Peyer's patch (tissue), 4 donors: ENCODE measurements at places on chromosomes 13 and 19.
A peak's percentile ranks its signal among the peaks of the same experiment; 100 is the strongest.

GRCh38 chr19:47589824-47590223, 16.9 kb upstream of the ZNF541 start:
- no peak for DNase-seq

DNA sequence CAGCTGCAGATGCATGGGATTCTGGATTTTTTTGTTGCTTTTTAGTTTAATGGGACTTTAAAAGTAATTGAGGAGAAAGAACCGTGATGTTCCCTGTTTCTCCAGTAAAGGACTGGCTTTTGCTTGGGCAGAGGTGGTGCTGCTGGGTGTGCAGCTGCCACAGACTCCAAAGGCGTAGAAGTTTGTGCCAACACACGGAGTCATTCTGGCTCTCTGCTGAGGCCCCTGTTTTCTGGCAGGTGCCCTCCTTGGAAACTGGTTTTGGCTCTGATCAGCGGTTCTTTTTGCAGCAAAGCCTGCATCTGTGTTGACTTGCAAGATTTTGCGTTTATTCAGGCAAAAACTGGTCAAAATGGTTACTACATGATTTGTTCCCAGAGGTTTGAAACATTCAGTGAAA, 16.0 kb upstream of the QTRT1 start:
- no peak for DNase-seq

- DNase-seq, result no peak
Observed at GRCh38 chr13:92739306-92739818, 487.2 kb upstream of the GPC6 start.

DNA sequence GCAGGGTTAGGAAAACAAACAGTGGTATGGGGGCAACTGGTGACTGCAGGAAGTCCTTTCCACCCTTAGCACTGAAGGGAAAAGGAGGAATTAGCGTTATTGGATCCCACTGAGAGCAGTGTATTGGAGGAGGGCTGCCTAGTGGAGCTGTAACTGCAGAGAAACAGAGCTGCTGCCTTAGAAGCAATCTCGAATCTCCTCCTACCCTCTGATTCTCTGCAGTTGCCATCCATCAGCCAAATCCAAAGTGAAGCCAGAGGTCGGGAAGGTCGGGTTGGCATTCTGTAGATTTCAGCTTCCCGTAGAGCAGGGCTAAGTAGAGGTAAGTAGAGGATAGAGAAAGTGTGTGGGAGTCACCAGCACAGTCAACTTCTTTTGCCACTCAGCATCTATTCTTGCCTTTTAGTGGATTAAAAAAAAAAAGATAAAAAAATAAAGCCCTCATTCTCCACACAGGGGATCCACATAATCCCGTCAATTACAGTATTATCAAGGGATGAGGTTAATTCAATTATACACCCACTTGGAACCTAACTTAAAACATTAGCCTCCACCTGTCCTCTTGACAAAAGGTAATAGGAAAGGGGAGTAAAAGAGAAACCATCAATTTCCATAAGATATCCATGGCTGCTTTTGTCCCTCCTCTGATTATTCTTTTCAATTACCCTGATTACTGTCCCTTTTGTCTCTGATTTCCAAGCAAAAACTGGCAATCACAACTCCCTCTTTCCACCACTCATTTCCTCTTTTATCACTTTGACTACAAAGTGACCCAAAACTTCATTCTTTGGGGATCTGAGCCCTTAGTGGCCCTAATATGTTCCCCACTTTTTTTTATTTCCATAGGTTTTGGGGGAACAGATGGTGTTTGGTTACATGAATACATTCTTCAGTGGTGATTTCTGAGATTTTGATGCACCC, 234.7 kb downstream of the RBM26 start:
- DNase-seq, result no peak

GRCh38 chr19:16897856-16898161, 9.0 kb downstream of the F2RL3 start:
- DNase-seq, result peak; percentile 35

DNA sequence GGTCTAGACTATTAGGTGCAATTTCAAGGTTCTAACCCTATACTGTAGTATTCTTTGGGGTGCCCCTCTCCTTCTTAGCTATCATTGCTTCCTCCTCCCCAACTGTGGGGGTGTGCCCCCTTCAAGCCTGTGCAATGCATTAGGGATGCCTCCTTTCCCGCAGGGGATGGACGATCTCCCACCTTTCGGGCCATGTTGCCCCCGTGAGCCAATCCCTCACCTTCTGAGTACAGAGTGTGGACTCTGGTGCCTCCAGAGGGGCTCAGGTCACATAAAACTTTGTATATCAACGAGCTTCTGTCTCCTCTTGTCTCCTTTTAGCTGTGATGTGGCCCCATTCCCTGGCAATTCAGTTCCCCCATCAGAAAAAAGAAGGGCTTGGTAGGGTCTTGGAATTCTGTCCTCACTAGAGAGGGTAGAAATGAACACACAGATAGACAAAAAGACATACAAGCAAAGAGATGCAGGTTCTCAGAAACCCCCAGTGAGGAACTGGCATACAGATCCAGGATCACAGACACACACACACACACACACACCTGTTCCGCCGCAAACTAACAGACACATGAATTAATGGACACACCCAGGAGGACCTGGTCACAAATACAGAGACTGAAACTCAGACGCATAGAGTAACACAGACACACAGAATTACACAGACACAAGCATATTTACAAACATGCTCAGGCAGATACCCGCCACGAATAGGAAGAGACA, 2.5 kb upstream of the HNRNPUL1 start:
- no peak for DNase-seq

GRCh38 chr19:16373532-16373931, 48.9 kb downstream of the KLF2 start:
- no peak for DNase-seq

DNA sequence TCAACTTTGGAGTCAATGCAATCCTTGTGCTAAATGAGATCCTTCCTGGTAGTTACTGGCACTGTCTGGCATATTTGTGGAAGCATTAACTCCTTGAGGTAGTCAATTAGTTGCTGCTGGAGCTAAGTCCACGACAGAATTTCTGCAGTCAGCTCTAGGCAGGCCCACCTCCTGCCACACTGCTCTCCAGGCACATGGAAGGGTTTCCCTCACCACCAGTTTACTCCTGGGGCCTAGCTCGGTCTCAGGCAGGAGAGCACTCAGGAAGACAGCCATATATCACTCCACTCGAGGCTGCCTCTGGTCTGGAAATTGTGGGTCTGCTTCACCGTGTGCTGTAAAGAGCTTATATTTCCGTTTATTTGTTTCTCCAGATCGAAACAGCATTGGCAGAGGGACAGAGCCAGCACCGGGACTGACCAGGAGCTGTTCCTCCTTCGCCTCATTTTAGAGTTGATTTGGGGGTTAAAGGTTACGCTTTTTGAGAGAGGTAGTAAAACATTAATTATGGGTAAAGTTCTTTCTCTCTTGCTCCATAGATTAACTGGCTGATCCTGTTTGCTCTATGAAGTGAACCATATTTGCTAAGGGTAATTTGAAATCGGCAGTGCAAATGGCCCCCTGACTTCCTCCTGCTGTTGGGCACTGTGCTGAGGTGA, 20.6 kb upstream of the GTF3A start:
- no peak for DNase-seq

- DNase-seq, result no peak
Observed at GRCh38 chr13:62060570-62060969, 644.9 kb upstream of the PCDH20 start.

DNA sequence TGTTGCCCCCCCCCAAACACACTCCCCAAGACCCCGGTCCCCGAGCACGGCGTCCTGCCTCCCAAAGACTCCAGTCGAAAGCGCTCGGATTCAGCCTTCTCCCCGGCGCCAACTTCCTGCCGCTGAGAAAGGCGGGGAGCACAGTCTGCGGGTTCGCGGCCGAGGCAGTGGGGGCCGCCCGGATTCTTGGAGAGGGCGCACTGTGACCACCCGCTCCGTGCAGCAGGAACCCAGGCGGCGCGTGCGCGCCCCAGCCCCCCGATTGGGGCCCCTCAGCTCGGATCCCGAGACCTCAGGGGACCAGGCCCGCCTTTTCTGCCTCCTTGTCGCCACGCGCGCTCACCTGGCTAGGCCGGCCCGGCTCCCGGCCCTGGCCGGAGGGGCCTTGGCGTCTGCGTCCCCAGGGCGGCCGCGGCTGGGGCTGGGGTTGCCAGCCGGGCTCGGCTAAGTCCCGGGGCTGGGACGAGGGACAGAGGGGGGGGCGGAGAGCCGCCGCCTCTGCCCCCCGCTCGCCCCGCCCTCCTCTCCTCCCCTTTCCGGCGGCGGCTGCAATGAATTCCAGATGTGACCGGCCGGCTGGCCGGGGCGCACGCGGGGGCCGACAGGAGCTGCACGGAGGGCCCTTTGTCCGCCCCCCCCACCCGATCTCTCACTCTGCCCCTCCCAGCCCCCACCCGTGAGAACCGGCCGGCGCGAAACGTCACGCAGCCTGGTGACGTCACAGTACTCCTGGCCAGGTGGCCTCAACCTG, at the start of gene S1PR2:
Gene S1PR2, minus strand, starts transcription at position 471 of the 751 bp plus-strand sequence. CDS start 6,426 bp downstream, outside the sequence.
- DNase-seq, result peak; percentile 81

DNA sequence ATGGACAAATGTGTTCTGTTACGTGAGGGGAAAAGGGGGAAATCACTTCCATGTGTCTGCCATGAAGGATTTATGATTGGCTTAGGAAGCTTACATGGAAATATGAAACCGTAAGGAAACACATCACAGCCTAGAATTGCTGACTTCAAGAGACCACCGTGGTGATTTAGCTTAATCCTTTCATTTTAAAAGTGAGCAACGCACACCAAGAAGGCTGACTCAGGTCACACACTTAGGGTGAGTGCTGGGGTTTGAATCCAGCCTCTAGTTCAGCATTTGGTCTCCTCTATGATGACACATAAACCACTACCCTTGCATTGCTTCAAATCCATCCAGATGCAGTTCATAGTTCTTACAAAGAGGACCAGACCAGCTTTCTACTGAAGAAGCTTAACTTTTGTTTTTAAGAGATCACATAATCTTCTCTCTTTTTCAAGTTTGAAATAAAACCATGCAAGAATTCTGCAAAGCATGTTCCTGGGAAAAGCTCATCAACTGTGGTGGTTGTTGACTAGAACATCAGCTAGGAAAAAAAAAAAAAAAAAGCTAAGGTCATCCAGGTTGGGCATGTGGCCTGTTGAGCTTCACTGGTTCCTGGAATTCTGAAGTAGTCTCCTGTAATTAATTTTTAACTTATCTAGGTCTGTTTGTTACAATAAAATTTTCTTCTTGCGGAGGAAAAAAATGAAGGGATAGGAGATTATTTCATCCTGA, 60.2 kb upstream of the KL start:
- no peak for DNase-seq

DNA sequence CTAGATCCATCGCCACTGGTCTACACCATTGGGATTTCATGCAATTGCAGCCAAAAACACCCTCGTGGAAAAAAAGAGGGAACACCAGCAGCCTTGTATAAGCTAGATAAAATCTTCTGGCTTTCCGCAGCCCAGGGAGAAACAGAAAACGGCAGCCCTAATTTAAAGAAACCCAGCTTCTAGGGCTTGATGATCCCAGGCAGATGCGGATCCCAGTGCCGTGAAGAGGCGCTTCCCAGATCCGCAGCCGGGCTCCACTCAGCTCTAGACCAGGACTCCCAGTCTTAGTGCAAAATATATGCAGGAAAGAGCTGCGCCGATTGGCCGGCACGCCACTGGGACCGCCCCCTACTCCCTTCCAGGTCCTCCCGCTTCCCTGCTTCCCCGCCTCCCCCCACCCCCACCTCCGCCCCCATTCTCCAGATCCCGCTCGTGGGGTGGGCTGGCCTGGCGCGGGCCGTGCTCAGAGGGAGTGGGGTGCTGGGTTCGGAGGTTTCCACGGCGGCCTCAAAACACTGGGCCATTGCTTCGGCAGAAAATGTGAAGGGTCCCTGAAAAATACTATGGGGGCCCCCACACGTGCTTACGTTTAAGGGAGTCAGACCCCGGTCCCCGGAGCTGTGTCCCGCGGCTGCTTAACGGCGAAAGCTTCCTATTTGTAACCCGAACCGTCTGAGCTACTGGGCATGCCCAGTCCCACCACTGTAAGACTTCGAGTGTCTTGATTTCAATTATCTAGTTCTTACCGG, 63.1 kb downstream of the SERP2 start:
- peak; percentile 96 for DNase-seq

GRCh38 chr19:15529774-15530372, 21.5 kb downstream of the CYP4F22 start:
- no peak for DNase-seq

- DNase-seq, result no peak
Observed at GRCh38 chr19:3123088-3123721, 12.6 kb upstream of the GNA15 start.

- no peak for DNase-seq
Observed at GRCh38 chr19:7213628-7214323, 80.4 kb downstream of the INSR start.

DNA sequence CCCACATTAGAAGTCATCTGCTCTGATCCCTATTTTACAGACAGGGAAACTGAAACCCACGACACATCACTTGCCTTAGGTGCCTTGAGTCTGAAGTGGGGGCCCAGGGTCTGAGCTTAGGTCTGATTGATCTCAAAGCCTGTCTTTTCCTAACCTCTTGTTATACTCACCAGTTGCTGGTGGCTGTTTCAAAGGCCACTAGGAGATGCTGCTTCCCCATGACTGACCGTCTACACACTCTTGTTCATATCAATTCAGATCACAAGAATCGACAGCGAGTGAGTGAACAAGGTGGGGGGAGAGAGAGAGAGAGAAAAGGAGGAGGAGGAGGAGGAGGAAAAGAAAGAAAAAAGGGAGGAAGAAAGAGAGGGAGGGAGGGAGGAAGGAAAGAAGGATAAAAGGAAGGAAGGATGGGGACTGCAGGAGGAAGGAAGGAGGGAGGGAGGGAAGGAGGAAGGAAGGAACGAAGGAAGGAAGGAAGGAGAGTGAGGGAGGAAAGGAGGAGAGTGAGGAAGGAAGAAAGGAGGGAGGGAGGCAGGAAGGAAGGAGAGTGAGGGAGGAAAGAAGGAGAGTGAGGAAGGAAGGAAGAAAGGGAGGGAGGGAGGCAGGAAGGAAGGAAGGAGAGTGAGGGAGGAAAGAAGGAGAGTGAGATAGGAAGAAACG, 3.3 kb downstream of the OR10H1 start:
- no peak for DNase-seq

GRCh38 chr13:73508841-73509240, 450.0 kb downstream of the KLF5 start:
- DNase-seq, result no peak

GRCh38 chr19:23800271-23800670, 41.6 kb upstream of the ZNF681 start:
- DNase-seq, result no peak

DNA sequence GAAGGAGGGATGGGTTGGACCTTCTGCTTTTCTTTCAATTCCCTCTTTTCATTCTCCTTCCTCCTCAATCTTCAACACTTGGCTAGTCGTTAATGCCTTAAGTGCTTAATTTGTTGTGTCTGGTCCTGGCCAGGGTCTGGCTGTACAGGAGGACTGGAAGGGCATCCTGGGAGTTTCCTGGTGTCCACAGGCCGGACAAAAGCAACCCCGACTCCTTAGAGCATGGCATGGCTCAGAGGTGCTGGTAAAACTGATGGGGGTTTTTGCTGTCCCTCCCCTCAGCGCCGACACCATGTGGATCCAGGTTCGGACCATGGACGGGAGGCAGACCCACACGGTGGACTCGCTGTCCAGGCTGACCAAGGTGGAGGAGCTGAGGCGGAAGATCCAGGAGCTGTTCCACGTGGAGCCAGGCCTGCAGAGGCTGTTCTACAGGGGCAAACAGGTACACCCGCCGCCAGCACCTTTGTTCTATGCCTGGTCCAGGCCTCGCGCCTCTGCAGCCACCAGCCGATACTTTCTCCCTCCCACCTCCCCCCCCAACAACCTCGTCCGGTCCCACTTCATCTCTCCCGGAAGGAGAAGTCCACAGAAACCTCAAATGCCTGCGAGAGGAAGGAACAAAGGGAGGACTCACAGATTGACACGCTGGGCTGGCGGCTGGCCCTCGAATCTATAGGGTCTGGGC, 1.4 kb downstream of the UHRF1 start:
- DNase-seq, result peak; percentile 41
